ENCODE measurements at places on chromosomes 7 and 10.

DNA sequence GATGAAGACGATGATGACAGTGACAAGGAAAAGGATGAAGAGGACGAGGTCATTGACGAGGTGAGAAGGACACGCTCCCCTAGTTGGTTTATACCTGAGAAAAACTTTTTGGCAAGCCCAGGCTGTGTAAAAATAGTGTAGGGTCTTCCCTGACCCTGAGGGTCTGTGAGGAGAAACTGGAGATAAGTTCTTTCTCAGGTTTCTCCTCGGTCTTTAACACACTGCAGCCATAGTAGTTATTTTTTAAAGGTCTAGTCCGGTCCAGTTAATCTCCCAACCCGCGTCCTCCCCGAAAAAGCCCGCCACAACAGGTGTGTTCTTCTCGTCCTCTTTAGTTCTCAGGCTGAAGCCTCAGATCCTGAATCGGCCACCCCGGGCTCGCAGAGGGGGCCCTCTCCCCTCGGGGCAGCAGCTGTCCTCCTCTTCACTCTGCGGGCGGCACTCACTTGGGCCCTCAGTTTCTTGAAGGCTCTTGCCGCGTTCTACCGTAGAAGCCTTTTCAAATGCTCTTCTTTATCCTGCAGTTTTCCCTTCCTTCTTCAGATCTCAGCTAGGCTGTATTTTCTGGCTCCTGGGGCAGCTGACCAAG, 411 bp downstream of the BCCIP start:
- no peak for DNase-seq

GRCh38 chr7:50838675-50839377, 56.1 kb upstream of the GRB10 start:
- no peak for DNase-seq

GRCh38 chr10:91642831-91643692, 10.2 kb upstream of the PPP1R3C start:
- DNase-seq, result no peak

DNA sequence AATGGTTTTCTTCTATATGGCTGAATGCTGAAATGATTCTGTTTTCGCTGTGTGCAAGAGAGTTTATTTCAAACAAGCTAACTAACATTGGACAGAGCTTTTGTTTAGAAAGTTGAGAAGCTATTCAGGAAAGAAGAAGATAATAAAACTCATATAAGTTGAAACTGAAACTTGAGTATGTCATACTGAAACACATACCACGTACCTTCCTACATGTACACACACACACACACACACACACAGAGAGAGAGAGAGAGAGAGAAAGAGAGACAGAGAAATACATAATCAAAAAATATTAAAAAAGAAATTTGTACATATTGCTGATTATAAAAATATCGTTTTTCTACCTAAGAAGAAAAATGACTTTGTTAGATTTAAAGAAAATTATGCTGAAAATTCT, 561.9 kb upstream of the KCND2 start:
- no peak for DNase-seq

DNA sequence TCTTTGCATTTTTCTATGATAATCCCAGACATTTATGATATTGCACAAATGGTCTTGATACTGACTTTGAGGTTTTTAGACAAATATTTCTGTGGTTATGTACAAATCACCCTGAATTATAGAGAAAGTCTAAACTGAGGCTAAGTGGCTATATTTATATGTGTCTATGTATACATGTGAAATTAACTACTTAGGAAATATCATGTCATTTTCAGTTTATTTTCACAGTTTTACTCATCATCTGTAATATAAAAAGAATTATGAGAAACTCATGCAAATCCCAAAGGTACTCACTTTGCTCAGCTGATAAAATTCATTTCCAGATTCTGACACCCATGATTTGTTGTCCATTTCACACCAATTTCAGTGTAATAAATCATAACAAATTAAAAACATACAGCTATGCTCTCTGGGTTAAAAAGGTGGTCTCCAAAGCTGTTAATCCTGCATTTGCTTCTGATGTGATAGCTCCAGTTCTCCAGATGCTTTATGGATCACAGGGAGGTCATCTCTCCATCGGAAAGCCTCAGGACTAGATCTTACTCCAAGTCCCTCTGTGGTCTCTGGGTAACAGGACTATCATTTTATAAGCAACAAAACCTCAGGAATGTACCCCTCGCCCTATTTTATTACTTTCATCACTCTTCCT, 673.9 kb downstream of the PARD3 start:
- no peak for DNase-seq

- no peak for DNase-seq
Measured at GRCh38 chr7:65980478-65981250, 1.3 kb downstream of the GUSB start.

DNA sequence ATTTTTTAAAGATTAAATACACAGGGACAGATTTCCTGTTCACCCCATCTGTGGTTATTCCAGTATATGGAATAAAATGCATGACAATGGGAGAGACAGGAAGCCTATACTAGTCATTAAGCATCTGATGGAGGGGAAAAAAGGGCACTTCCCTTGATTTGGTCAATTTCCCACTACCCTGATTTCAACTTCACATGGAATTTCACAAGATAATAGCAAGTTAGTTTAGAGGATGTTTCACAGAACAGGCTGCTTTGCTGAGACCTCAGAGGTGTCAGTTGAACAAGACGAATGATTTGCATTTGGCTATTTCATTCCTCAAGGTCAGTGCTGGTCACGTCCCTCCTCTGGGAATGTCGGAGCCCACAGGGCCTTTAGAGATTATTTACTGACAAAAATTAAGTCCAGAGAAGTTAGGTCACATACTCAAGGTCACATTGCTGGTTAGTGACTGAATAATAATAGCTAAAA, 4.7 kb upstream of the ITPRIP start:
- DNase-seq, result no peak

GRCh38 chr10:124222988-124223710, 129.8 kb upstream of the CHST15 start:
- no peak for DNase-seq

GRCh38 chr10:89699581-89700064, 1.8 kb upstream of the KIF20B start:
- DNase-seq, result no peak

DNA sequence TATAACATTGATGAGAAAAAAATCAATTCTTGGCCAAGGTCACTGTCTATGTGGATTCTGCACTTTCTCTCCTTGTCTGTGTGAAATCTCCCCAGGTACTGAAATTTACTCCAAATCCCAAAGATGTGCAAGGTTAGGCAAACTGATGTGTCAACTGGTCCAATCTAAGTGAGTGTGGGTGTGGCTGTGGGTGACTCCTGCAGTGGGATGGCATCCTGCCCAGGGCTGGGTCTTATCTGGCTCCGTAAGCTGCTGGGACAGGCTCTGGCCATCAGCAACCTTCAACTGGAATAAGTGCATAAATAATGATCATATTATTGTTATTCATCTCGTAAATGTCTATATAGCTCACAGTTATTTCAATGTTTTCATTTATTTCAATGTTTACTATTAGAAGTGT, 79.3 kb downstream of the JCAD start:
- DNase-seq, result no peak

- no peak for DNase-seq
Measured at GRCh38 chr10:10860455-10860976, 157.2 kb upstream of the CELF2 start.

GRCh38 chr7:108012499-108013430, 9.8 kb upstream of the LAMB1 start:
- no peak for DNase-seq

DNA sequence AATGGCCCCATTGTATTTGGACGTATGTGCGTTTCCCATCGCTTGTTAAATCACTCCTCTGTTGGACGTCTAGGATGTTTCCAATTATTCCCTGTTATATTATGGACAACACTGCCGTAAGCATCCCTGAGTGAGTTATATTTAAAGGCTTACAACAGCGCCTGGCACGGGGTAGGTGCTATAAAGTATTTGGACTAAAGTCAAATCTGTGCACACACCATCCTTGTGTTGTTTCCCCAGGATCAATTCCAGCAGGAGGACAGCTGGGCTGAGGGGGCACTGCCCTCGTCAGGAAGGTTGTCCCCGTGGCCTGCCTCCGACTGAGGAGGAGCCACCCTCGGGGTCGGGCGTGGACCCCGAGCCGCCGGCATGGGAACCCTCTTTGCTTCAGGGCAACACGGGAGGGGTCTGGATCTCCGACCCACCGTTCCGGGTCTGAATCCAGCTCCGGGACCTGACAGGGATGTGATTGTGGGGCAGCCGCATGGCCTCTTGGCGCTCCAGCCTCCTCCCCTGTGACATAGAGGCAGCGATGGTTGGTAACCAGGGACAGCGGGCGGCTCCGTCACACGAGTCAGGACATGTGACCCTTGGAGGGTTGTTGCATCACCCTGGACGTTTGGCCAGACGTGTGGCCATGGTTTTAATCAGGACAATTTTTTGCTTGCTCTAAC, 1.5 kb upstream of the JAKMIP3 start:
- no peak for DNase-seq

DNA sequence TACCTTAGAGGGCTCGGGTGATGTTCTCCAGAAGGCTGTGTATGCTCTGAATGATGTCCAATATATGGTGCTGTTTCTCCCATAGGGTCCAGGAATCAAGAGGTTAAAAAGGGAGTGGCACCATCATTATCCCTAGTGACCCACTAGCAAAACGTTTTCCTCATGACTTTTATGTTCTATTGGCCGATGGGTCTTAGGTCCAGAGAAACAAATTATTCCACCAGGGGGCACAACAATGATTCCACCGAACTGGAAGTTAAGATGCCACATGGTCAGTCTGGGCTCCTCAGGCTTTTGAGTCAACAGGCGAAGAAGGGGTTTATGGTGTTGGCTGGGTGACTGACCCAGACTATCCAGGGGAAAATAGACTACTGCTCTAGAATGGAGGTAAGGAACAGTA, 256.1 kb downstream of the COBL start:
- DNase-seq, result no peak

- DNase-seq, result no peak
Measured at GRCh38 chr7:14807507-14807906, 95.0 kb downstream of the DGKB start.

- DNase-seq, result no peak
Measured at GRCh38 chr7:154931906-154932305, 71.0 kb downstream of the PAXIP1 start.

- no peak for DNase-seq
Measured at GRCh38 chr7:101990811-101991418, 173.5 kb downstream of the CUX1 start.

DNA sequence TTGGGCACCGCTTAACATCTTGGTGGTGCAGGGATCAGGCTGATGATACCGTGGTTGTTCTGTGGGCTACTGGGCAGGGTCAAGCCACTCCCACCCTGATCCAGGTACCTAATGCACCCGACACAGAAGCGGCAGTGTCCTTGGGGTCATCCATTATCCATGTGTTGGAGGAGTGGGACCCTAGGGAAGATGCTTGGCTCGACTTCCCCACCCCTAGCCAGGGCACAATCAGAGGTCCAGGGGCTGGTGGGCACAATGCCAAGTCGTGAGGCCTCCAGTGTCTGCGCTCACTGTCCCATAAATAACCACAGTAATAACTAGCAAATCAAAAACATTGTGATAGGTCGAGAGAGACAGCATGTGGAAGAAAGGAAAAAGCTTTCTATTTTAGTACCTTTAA, 37.7 kb downstream of the HTRA1 start:
- no peak for DNase-seq

GRCh38 chr10:126570621-126571602, 99.6 kb downstream of the C10orf90 start:
- no peak for DNase-seq

DNA sequence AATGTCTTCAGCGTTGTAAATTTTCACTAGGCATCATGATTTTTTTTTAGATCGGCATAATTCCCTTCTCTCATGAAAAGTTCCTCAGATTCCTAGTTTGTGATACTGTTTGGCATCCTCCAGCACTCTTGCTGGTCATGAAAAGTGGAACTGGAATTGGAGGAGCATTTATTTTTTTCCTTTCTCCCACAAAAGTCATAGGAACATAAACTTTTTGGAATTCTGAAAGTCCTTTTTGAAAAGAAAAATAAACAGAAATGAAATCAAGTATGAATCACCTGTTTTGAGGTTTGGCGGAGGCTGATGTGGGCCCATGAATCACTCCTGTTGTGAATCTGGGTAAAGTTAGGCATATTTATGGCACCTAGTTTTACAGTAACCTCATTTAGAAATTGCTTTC, 17.7 kb downstream of the CACNB2 start:
- DNase-seq, result no peak

GRCh38 chr7:99392046-99392445, 16.4 kb downstream of the PDAP1 start:
- no peak for DNase-seq

DNA sequence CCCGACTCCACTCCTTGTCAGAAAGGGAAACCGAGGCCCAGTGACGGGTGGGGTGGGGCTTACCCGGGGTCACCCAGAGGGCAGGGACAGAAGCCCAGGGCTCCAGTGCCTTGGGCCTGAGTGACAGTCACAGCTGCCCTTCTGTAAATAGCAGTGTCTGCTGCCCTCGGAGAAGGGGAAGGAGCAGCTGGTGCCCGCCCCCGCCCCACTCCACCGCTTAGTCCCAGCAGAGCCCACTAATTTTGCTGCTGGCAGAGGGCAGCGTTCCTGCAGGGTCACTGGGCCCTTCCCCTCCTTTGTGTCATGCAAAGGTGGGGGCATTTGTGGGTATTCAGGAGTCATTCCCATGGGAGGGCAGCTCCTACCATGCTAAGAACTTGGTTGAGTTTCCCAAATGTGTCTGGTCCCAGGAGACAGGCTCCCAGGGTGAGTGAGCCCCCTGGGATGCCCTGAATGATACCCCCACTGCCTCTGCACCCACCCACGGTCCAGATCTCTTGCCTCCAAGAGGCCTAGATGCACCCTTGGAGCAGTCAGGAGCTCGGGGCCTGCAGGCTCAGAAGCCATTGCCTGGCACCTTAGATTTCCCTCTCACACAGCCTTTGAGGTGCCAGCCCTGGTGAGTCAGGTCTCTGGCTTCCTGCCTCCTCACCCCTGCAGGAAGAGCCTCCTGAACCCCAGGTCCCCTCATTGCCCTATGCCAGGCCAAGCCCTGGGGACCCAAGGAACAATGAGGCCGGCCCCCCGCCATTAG, 17.2 kb downstream of the SH2B2 start:
- no peak for DNase-seq
